ENCODE measurements at places on chromosomes 2 and 18. TPM values are rescaled to one million over a fixed set of nuclear protein-coding genes. Genes with fewer than 3 reads are reported as not detected.
A peak's percentile ranks its signal among the peaks of the same experiment; 100 is the strongest.

DNA sequence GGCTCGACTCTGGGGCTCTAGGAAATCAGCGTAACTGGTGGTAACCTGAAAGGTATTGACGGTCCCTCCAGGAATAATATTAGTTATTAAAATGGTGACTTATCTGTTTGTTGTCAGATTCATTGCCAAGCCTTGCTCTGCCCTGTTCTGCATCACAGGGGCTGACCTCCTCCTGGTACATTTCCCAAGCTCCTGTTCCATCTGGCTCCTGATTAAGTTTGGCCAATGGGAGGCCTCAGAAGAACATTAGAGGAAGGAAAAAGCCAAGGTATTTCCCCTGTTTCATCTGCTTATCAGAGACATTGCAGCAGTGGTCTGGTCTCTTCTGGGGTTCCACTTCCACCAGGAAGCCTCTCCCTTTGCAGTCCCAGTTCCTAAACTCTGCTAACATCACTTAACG lies 527.0 kb downstream of the TNS1 start:
- no peak for DNase-seq

GRCh38 chr2:72710418-72711152 lies 115.2 kb downstream of the EXOC6B start:
- DNase-seq, result no peak

- no peak for DNase-seq
Observed at GRCh38 chr2:108630567-108631405, 88.5 kb upstream of the RANBP2 start.

- no peak for DNase-seq
Observed at GRCh38 chr18:56580026-56580425, 58.4 kb downstream of the TXNL1 start.

DNA sequence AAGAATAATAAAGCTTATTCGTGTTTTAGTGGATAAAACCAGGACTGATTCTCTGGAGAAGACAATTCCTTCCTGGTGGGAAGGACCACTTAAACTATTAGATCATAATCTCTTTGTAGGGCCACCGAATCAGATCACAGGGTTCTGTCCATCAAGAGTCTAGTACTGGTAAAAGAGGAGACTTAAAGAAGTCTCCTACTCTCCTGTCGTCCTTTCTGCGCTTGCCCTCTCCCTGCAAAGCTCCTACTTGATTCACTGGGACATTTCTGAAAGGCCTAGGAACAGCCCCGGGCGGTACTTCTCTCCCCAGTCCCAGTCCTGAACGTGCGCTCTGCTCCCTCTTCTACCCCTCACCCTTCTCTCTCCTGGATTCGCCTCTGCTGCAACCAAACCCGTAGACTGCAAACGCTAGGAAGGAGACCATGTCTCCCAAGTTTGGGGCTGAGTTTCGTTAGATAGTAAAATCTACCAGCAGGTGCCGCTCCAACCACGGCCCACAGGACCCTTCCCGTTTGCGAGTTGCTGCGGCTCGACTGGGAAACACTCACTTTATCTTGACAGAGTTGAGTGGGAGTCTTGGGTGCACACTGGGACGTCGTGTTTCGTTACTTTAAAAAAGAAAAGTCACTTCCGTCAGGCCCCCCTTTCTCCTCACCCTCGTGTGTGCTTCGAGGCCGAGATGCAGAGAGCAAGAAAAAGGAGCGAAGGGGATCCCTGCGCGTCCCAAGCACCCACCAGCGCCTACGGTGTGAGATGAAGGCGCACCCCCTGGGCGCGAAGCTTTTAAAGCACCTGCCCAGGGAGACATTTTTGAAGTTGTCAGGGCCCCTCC lies 923 bp downstream of the FIGLA start:
- peak; percentile 83 for DNase-seq

- no peak for DNase-seq
Observed at GRCh38 chr2:174177316-174177890, 70.9 kb downstream of the OLA1 start.

DNA sequence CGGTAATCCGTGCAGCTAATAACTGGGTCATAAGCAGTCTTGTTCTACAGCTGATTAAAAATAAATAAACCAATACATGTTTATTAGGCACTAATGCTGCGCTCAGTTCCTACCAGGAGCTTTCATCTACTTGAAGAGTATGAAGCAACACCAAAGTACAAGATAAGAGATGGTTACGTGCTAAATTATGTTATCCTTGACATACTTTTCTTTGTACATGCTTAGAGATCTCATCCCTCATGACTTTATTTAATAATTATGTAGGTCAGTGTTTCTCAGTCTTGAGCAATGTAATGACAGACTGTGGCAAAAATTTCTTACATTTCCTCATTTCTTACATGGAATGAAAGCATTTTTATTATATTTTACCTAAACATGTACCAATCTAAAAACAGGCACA lies 54.6 kb upstream of the COBLL1 start:
- DNase-seq, result no peak

The FSIP2 gene
- total RNA-seq, result 1.3 TPM

DNA sequence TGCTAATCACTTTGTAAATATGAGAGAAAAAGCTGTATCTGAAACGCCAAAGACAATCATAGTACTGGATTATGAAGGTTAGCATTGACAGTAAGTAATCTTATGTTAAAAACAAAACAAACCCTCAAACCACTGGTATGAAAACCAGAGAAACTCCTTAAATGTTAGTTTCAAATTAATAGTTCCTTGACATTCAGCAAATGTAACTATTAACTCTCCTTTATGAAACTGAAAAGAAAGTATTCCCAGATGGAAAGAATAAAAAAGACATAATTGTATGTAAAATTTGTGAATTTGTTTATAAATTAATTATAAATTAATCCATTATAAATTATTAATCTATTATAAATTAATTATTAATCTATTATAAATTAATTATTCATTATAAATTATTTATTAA lies 12.3 kb downstream of the FASTKD1 start:
- no peak for DNase-seq

The SFTPB gene
- 6.1 TPM for total RNA-seq
